RWPE1 (cell line): ENCODE measurements at places on chromosomes 2 and 18.

- DNase-seq, result no peak
Measured at GRCh38 chr2:168912901-168913369, 11.8 kb downstream of the G6PC2 start.

- no peak for DNase-seq
Measured at GRCh38 chr2:222322236-222322635, 23.4 kb upstream of the PAX3 start.

DNA sequence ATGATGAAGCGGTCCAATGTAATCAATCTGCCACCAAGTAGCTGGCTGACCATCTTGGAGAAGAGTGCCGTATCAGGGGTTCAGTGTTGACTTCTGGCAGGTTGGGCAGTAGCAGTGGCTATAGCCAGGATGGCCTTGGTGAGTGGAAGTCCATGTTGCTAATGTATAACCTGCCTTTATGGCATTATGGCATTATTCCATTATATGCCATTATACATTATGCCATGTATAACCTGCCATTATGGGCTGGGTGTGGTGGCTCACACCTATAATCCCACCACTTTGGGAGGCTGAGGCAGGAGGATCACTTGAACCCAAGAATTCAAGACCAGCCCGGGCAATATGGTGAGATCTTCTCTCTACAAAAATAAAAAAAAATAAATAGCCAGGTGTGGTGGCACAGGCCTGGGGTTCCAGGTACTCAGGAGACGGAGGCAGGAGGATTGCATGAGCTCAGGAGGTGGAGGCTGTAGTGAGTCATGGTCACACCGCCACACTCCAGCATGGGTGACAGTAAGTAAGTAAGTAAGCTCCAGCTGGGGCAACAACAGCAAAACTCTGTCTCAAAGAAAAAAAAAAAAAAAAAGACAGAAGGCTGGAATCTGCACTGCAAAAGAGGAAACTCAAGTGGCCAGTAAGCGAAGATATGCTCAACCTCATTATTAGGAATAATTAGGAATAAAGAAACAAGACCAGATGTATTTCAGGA is 24.4 kb upstream of the EMILIN2 start:
- DNase-seq, result no peak

DNA sequence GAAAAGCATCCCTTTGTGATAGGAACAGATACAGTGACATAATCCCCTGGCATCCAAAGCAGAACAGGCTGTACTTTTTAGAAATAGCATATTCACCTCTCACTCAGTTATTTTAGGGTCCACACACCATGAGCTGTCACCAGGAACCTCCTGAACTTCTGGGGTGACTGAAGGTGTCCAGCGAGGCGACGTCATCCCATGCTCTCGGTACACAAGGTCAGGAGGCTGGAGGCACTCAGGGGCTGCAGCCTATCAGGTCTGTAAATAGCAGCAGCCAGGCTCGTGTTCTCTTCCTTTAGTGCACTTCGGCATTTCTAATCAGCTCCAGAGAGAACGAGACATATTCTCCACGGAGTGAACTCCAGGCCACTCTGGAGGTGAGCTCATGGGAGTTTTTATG is 98.3 kb downstream of the GATA6 start:
- DNase-seq, result no peak

- DNase-seq, result peak; percentile 52
Measured at GRCh38 chr2:200786826-200787225, 24.9 kb upstream of the BZW1 start.

GRCh38 chr2:241612156-241613016 is 24.6 kb downstream of the THAP4 start:
- DNase-seq, result no peak

- peak; percentile 39 for DNase-seq
Measured at GRCh38 chr18:58668897-58669296, 2.4 kb upstream of the MALT1 start.

DNA sequence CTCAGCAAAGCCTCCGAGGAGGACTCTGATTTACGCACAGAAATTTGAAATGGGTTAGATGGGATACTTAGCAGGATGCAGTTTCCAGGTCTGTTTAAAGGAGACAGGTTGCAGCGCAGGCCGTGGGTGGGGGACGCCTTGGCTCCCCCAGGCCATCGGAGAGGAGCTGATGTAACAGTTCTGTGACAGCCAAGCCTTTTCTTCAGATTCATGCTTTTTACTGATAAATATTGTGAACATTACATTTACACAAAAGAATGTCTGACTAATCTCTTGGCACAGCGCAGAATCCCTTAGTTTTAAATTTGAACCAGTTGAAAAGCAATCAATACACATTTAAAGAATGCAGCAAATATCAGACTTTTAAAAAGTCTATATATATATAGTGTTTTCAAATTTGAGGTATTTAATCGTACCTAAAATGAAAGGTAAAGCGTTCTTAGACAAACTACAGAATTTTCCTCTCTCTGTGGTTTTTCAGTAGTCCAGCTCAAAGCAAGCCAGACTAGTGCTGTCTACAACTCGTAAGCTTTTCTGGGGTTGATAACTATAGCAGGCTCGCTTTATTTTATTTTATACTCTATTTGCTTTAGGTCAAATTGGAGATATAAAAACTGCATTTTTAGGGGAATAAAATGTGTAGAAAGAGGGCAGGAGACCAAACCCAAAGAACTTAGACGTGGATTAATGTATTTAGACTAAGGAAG is 221.9 kb downstream of the PIEZO2 start:
- no peak for DNase-seq

DNA sequence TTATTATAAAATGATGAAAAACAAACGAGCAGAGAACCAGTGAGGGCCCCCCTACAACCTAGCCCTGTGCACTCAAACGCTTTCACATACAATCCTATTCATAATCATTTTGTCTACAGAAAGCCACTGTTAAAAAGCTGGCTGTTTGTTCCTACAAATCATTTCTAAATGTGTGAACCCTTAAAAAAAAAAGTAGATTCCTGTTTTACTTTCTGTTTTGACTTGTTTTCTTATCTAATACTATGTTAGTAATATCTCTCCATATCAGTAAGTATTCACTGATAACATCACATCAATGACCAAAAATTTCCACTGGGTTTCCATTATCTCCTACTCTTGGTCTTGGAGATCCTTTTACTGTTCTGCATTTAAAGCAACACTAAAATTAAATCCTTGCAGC is 128.8 kb upstream of the TTC39C start:
- DNase-seq, result no peak

- DNase-seq, result no peak
Measured at GRCh38 chr2:195092341-195092740, 564.7 kb upstream of the SLC39A10 start.

GRCh38 chr2:182404975-182405561 is 21.8 kb downstream of the PDE1A start:
- no peak for DNase-seq

GRCh38 chr2:215931256-215931903 is 82.0 kb downstream of the MREG start:
- DNase-seq, result peak; percentile 74

DNA sequence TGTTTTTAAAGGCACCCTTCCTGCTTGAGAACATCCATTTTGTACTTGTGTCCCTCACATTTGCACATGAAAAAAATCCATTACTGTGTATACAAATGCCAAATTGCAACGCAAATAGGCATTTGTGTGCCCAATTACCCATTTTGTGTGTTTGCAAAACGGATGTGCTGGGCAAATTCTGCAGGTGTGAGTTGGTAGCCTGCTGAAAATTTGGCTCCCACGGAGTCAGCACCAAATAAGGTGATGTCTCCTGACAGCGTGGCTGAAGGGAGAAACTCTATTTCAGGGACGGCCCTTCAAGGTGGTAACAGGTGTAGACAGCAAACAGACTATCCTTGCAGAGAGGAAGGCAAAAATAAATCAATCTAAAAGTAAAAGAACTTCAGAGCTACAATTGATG is 661.1 kb downstream of the BCL11A start:
- no peak for DNase-seq

- peak; percentile 14 for DNase-seq
Measured at GRCh38 chr2:31980674-31981356, 30.0 kb downstream of the MEMO1 start.

DNA sequence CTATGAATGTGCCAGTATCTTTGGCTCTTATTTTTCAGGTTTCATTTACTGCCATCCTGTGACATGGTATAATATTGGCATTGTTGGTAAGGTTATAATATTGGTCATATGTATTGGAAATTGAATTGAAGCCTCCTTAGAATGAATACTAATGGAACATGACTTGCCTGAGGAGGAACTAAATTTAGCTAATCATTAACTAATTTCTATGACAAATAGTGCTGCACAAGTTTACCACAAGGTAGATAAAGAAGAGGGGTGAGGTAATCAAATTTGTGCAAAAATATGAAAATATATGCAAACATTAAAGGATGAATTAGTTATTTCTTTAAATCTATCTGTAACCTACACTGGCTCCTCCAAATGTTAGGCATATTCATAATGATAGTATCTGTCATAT is 43.2 kb upstream of the ORC2 start:
- no peak for DNase-seq

GRCh38 chr2:25275575-25275965 is 66.2 kb downstream of the DNMT3A start:
- no peak for DNase-seq

GRCh38 chr2:64781711-64782390 is 128.1 kb upstream of the SERTAD2 start:
- DNase-seq, result no peak

DNA sequence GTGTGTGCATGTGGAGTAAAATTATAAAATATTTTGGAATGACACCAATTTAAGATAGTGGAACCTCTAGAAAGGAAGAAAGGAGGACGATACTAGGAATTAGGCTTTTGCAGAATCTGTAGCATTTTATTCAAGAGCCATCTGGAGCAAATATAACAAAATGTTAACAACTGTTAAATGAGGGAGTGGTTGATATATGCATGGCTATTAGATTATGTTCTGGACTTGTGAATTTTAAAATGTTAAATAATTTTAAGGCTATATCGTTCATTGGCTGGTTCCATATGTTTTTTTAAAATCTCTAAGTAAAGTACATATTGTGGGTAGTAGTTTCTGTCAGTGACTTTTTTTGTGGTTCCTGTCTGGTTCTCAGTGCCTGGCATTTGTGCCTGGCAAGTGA is 123.2 kb downstream of the PKP4 start:
- no peak for DNase-seq

GRCh38 chr2:15975676-15976075 is 35.3 kb downstream of the MYCN start:
- no peak for DNase-seq

- DNase-seq, result no peak
Measured at GRCh38 chr18:25350489-25351251, 1.3 kb downstream of the ZNF521 start.

DNA sequence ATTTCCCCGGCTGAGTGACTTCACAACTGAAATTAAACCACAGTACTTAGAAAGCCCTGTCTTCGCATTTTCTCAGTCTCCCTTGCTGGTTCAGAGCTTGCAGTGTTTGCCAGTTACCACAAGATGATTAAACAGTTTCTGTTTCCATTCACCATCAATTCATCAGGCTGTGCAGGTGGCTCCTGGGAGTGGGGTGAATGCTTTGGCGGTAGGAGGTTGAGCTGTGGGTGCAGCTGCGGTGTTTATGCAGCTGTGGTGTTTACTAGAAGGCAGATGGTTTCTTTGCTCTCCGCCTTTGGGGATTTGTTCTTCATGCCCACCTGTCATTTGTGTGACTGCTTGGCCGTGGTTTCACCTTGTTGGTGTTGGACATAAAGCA is 16.1 kb downstream of the ACOXL start:
- DNase-seq, result no peak

- DNase-seq, result no peak
Measured at GRCh38 chr18:49681387-49681786, 119.5 kb downstream of the LIPG start.

GRCh38 chr2:143530758-143531157 is 401.5 kb downstream of the ARHGAP15 start:
- no peak for DNase-seq

DNA sequence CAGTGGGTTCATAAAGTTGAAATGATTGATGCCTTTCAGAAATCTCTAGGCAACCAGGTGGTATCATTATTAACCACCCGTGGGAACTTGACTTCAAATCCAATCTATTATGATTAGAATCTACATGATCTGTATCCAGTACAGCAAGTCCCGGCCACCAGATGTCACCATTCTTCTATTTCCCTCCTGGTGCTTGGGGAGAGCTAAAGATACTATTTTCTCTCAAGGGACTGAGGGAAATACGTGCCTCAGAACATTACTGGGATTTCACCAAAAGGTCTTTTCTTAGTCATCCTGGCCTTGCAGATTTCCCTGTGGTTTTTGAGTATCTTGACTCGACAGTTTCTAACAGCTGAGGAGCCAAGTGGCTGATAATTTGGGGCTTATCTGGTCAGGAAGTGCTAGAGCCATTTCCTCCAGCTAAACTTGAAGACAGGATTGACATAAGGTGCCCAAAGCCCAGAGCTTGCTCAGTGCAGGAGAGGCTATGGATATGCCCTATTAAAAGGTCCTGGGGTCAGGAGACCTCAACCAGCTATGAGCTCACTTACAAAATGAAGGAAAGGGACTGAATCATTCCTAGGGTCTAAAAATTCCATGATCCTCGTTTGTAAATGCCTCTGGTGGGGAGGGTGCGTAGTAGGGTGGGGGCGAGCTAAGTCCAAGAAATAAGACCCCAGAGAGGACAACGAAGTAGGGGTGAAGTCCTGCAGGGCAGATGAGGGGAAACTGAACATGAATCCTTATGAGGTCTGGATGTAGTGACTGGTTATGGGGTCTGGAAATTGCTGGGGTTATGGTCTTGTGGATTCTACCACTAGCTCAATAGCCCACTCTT is 135.4 kb upstream of the MGAT5 start:
- DNase-seq, result peak; percentile 82

GRCh38 chr2:213491376-213491775 is 207.1 kb downstream of the SPAG16 start:
- no peak for DNase-seq

- DNase-seq, result no peak
Measured at GRCh38 chr18:64149916-64150438, 1.1 kb upstream of the LINC00305 start.
